Activated naive CD4-positive, alpha-beta T cell treated with anti-CD3 and anti-CD28 coated beads, Interleukin-2, amount 10 ng/mL, durations not matched to agents 7 days and 5 days (primary cell): ENCODE measurements at places on chromosomes 13 and 19.

DNA sequence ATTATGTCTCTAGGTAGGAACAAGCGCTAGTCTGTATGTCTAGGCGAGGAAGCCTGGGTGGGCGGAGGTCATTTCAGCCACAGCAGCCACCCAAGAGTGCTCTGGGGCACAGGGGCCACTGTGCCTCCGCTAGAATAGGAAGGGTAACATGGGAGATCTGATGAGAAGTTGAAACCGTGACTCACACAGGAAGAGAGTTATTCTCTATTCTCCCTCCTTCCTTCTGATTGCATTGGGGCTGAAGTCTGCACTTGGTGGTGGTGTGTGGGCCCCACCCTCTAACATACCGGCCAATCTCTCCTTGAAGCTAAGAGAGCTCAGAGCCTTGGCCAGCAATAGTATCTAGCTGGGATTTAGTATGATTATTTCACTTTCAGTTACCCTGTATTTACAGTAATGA, 20.3 kb upstream of the GGACT start:
- H3K27me3 ChIP-seq, result no peaks in the 10 kb centered on the region
- peaks cover 37% of the 10 kb centered on the region for H3K4me1 ChIP-seq
- H3K4me3 ChIP-seq, result no peak overlapping the region
- peak; percentile 57 for DNase-seq

GRCh38 chr19:50722201-50723013, 757 bp upstream of the CLEC11A start:
- peaks cover 94% of the 10 kb centered on the region for H3K27me3 ChIP-seq
- H3K36me3 ChIP-seq, result no peaks in the 10 kb centered on the region
- peaks cover 24% of the 10 kb centered on the region for H3K4me1 ChIP-seq
- DNase-seq, result no peak

DNA sequence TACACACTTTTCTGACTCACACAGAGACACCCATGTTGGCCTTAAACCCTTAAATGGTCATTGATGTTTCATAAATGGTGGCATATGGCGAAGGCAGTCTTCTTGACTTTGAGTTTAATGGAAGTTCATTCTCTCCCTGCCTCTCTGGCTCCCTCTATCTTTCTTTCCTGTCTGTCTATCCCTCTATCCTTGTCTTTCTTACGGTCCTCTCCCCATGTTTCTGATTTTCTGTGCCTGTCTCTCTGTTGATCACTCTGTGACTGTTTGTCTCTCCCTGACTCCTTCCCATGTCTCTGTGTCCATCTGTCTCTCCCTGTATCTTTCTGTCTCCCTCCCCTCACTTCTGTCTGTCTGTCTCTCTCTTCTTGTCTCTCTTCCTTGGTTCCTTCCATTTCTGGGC, 43.2 kb upstream of the SHKBP1 start:
- H3K4me1 ChIP-seq, result peaks cover 14% of the 10 kb centered on the region
- peaks cover 67% of the 10 kb centered on the region for H3K27me3 ChIP-seq
- H3K27ac ChIP-seq, result no peak overlapping the region
- no peak for DNase-seq
- H3K36me3 ChIP-seq, result no peaks in the 10 kb centered on the region
- no peak overlapping the region for H3K4me3 ChIP-seq

- no peak overlapping the region for H3K4me3 ChIP-seq
- peaks cover 10% of the 10 kb centered on the region for H3K27me3 ChIP-seq
- peak; percentile 6 for DNase-seq
- H3K36me3 ChIP-seq, result no peaks in the 10 kb centered on the region
Observed at GRCh38 chr13:111922086-111922485, 144.9 kb upstream of the SOX1 start.

- no peaks in the 10 kb centered on the region for H3K27me3 ChIP-seq
- H3K4me3 ChIP-seq, result peak overlapping the region; percentile 16
Observed at GRCh38 chr19:45104658-45105349, 11.8 kb downstream of the PPP1R37 start.

- peak overlapping the region; percentile 56 for H3K27ac ChIP-seq
- peaks cover 86% of the 10 kb centered on the region for H3K4me1 ChIP-seq
- no peak overlapping the region for H3K4me3 ChIP-seq
- H3K27me3 ChIP-seq, result no peaks in the 10 kb centered on the region
Observed at GRCh38 chr13:45331123-45331619, 9.8 kb downstream of the TPT1 start.

GRCh38 chr13:26968431-26969341, 202.9 kb downstream of the USP12 start:
- H3K27me3 ChIP-seq, result no peaks in the 10 kb centered on the region
- no peak overlapping the region for H3K27ac ChIP-seq
- DNase-seq, result no peak
- H3K4me3 ChIP-seq, result no peak overlapping the region
- no peaks in the 10 kb centered on the region for H3K4me1 ChIP-seq
- no peaks in the 10 kb centered on the region for H3K36me3 ChIP-seq

DNA sequence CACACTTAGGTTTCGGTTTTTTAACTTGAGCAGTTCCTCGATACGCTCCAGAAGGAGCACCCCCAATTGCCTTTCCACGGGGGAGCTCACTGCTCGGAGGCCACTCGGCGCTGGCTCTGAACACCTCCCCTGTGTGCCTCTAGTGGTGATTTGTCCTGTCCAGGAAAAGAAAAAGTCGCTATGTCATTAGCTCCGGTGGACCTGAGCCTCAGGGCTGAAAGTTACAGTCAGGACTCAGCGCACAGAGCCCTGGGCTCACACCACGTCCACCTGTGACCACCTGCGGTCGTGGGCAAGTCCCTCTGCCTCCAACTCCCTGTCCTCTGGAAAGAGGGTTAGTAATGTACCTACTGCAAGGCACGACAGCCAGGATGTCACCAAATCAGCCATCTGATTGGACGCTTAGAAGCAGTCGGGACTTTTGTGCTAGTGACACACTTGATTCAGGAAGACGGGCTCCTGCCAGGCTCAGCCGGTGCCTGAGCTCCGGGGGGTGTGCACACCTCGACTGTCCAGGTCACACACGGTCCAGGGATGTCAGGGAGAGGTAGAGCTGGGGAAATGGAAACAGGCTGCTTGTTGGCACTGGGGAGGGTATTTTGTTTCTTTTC, 3.9 kb upstream of the TMPRSS9 start:
- peaks cover 29% of the 10 kb centered on the region for H3K27me3 ChIP-seq
- H3K4me1 ChIP-seq, result peaks cover 3% of the 10 kb centered on the region

- H3K27ac ChIP-seq, result no peak overlapping the region
- H3K27me3 ChIP-seq, result no peaks in the 10 kb centered on the region
- no peak for DNase-seq
- no peak overlapping the region for H3K4me3 ChIP-seq
- H3K4me1 ChIP-seq, result no peaks in the 10 kb centered on the region
- no peaks in the 10 kb centered on the region for H3K36me3 ChIP-seq
Observed at GRCh38 chr13:83538636-83539035, 343.6 kb downstream of the SLITRK1 start.

GRCh38 chr19:7137120-7137519, 67.6 kb downstream of the ZNF557 start:
- H3K4me3 ChIP-seq, result no peak overlapping the region
- H3K36me3 ChIP-seq, result no peaks in the 10 kb centered on the region
- no peaks in the 10 kb centered on the region for H3K4me1 ChIP-seq
- DNase-seq, result no peak

DNA sequence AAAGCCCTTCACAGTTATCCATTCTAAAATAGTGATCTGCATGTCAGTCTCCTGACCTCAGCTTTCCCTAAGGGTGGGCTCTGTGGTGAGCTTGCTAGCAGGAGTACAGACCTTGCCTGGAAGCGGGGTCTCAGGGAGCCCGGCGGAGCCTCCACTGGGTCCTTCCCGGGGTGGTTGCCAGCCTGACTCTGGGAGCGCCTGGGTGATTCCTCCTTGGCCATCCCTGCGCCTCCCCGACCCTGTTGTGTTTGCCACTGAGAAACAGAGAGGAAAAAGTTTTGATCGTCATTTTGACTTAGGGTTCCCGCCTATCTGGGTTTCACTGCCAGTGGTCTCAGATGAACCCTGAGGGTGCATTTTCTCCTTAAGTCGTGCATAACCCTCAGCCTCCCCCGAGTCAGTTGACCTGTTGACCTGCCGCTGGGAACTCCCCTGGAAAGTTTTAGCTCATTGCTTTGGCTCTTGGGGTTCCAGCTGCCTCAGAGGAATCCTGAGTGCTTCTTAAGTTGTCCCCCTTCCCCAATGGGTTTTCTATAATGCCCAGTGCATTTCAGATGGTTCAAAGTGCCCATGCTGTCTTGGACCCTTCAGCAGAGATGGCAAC, 117.8 kb downstream of the RAB20 start:
- H3K27me3 ChIP-seq, result peaks cover 77% of the 10 kb centered on the region
- H3K4me1 ChIP-seq, result no peaks in the 10 kb centered on the region
- DNase-seq, result no peak
- H3K4me3 ChIP-seq, result no peak overlapping the region
- no peak overlapping the region for H3K27ac ChIP-seq
- no peaks in the 10 kb centered on the region for H3K36me3 ChIP-seq

- no peak for DNase-seq
- no peaks in the 10 kb centered on the region for H3K4me1 ChIP-seq
- no peaks in the 10 kb centered on the region for H3K27me3 ChIP-seq
- no peak overlapping the region for H3K4me3 ChIP-seq
Observed at GRCh38 chr13:104098421-104098820, 1032.2 kb upstream of the SLC10A2 start.

GRCh38 chr19:56348289-56348877, 33.7 kb upstream of the ZSCAN5A start:
- no peaks in the 10 kb centered on the region for H3K4me1 ChIP-seq
- no peak overlapping the region for H3K4me3 ChIP-seq
- no peaks in the 10 kb centered on the region for H3K27me3 ChIP-seq
- H3K36me3 ChIP-seq, result no peaks in the 10 kb centered on the region
- H3K27ac ChIP-seq, result no peak overlapping the region

DNA sequence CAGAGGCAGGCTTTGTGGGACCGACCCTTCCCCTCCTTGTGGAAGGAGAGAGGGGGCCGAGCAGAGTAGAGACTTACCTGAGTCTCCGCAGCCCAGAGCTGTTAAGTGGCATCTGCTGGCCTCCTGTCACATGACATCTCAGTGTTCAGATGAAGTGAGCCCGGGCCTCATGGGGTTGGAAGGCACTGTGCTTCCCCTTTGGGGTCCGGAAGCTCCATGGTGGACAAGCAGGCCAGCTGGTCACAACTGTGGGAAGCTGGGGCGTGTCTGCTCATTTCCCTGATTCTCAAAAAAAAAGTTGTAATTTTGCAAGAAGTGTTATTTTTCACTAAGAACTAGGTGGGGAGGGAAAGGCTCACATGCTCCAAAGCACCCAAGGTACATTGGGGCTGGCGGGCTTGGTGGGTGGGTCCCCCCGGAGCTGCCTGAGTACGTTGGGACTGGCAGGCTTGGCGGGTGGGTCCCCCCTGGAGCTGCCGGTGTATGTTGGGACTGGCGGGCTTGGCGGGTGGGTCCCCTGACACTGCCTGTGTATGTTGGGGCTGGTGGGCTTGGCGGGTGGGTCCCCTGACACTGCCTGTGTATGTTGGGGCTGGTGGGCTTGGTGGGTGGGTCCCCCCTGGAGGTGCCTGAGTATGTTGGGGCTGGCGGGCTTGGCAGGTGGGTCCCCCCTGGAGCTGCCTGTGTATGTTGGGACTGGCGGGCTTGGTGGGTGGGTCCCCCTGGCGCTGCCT, 18.2 kb upstream of the DCUN1D2 start:
- H3K36me3 ChIP-seq, result peaks cover 29% of the 10 kb centered on the region
- no peak overlapping the region for H3K27ac ChIP-seq
- no peaks in the 10 kb centered on the region for H3K27me3 ChIP-seq
- no peak overlapping the region for H3K4me3 ChIP-seq
- no peaks in the 10 kb centered on the region for H3K4me1 ChIP-seq
- DNase-seq, result no peak

DNA sequence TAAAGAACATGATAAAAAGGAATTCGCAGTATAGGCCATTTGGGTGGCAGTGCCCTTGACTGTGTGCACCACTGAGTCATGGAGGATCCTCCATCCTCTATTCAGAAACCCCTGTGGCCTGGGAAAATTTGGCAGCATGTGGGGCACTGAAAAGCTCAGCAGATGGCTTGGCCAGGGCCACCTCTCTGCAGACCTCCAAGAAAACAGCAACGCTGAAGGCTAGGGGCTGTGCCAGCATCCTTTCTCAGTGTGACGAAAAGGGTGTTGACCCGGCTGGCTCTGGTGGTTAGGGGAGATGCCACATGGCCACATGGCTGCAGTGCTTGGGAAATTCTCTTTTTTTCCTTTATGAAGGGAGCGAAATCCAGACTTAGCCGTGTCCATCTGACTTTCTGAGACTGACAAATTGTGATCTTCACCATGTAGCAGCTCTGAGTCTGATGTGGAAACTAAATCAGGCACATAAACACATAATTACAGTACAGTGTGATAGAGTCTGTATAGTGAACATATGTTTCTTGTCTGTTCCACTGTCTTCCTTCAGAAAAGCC, 178.0 kb downstream of the KCTD12 start:
- H3K27me3 ChIP-seq, result no peaks in the 10 kb centered on the region
- H3K36me3 ChIP-seq, result no peaks in the 10 kb centered on the region
- H3K4me1 ChIP-seq, result no peaks in the 10 kb centered on the region
- H3K27ac ChIP-seq, result no peak overlapping the region
- no peak overlapping the region for H3K4me3 ChIP-seq
- DNase-seq, result no peak

- peaks cover 15% of the 10 kb centered on the region for H3K4me1 ChIP-seq
- peak; percentile 47 for DNase-seq
- no peak overlapping the region for H3K27ac ChIP-seq
- no peak overlapping the region for H3K4me3 ChIP-seq
- peaks cover 53% of the 10 kb centered on the region for H3K27me3 ChIP-seq
Observed at GRCh38 chr19:54248016-54248601, 5.5 kb upstream of the LILRA6 start.

- DNase-seq, result peak; percentile 46
- no peak overlapping the region for H3K27ac ChIP-seq
- H3K4me3 ChIP-seq, result peak overlapping the region; percentile 63
- H3K36me3 ChIP-seq, result no peaks in the 10 kb centered on the region
Observed at GRCh38 chr19:3357992-3358688, 8.2 kb upstream of the NFIC start.

GRCh38 chr19:51681286-51681941, 11.7 kb upstream of the SPACA6 start:
- H3K4me1 ChIP-seq, result peaks cover 5% of the 10 kb centered on the region
- no peak for DNase-seq
- H3K27me3 ChIP-seq, result no peaks in the 10 kb centered on the region
- no peak overlapping the region for H3K4me3 ChIP-seq

DNA sequence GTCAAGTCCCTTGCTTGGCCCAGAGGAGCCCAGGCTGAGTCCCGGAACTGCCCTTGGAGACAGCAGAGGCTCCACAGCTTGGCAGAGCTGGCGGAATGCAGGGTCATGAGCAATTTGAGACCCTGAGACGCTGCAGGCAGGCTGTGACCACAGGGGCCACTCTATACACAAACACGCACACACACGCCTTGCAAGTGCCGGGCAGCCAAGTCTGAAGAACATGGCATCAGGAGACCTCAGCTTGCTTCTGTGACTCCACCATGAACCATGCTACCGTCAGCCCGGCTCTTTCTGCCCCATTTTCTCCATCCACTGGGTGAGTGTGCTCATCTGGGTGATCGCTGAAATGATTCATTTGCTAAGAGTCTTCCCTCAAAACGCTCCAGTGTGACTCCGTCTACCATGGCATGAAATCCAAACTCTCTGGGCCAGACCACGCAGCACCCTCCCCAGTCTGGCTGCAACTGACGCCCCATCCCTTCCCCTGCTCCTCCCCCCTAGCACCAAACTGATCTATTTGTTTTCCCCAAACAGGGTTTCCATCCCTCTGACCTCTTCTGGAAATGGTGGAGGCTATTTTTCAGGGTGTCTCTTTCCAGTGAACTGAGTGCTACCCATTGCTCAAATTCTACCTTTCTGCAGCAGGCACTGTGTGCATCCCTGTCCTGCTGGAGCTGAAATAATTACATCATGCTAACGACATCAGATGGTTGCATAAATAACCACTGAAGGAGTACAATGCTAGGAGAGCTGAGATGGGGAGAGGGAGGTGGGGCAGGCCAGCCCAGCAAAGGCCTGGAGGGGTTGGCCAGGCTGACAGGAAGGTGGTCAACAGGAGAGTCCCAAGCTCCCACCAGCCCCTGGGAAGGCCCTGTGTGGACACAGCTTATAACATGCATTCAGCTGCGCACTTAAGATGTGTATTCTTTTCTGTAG, 3.1 kb downstream of the CARS2 start:
- peaks cover 48% of the 10 kb centered on the region for H3K4me1 ChIP-seq
- no peak for DNase-seq
- no peak overlapping the region for H3K4me3 ChIP-seq
- peak overlapping the region; percentile 16 for H3K27ac ChIP-seq
